Endothelial cell (in vitro differentiated cells): ENCODE measurements at places on chromosomes 1 and 21. TPM values are rescaled to one million over a fixed set of nuclear protein-coding genes. Genes with fewer than 3 reads are reported as not detected.

GRCh38 chr1:243394601-243395464 is 139.0 kb downstream of the SDCCAG8 start:
- no peak for DNase-seq

- DNase-seq: peak; percentile 89
Measured at GRCh38 chr21:36060159-36060921, at the start of gene SETD4. Gene SETD4, minus strand, starts transcription at chr21:36060526. Its CDS starts 1,638 bp downstream, at chr21:36058888.

GRCh38 chr1:44114098-44114497 is 4.5 kb upstream of the KLF17 start:
- no peak for DNase-seq

Gene TMEM269
- total RNA-seq: 0.38 TPM

Gene MPZ
- total RNA-seq: 2.6 TPM
